Stimulated activated CD4-positive, alpha-beta T cell treated with anti-CD3 and anti-CD28 coated beads, Interleukin-15, amount 100 ng/mL, for 48 hours (primary cell): ENCODE measurements at places on chromosomes 1 and 21.
A peak's percentile ranks its signal among the peaks of the same experiment; 100 is the strongest.

DNA sequence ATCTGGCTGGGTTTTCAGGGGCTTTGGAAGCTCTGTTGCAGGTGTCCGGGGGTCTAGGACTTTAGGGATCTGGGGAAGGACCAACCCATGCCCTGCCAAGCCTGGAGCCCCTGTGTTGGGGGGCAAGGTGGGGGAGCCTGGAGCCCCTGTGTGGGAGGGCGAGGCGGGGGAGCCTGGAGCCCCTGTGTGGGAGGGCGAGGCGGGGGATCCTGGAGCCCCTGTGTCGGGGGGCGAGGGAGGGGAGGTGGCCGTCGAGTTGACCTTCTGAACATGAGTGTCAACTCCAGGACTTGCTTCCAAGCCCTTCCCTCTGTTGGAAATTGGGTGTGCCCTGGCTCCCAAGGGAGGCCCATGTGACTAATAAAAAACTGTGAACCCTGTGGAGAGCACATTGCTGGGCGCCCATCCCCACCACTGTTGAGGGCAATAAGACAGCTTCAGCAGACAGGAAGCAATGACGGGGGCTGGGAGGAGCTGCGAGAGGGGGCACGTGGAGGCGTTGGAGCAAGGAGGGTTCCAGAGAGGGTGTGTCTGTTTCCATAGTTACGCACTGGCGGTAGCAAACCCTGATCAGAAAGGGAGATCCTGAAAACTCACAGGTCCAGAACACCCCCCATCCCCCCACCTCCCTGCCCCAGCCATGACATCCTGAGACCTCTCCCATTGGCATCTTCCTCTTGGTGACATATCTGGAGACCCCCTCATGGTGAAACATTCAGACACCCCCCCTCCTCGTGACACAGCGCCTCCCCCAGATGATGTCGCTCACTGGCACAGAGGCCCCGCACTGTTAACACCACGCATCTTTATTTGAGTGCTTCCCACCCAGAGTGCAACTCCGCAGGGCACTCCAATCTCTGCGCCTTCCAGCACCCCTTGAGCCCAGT, 8.4 kb downstream of the MYBPH start:
- DNase-seq: no peak

- DNase-seq: no peak
Measured at GRCh38 chr1:92748138-92748537, 36.8 kb downstream of the EVI5 start.

GRCh38 chr1:11944358-11944931, 9.9 kb downstream of the PLOD1 start:
- no peak for DNase-seq

DNA sequence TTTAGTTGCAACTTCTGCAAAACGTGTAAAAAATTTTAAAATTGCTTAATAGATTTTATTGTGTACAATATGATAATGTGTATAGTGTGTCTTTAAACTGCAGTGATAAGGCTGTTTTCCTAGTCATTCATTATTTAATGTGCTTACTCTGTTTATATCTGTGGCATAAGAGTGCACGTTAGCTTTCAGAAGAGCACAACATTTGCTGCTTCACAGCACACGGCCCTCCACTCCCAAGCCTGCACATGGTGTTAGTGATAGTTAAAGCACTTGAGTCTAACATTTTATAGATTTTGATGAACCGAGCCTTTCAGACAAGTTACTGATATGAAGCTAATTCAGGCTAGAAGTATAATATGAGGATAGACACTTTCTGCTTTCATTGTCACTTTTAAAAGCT, 120.6 kb downstream of the ADGRL2 start:
- no peak for DNase-seq

GRCh38 chr1:234212764-234213657, 160.2 kb upstream of the COA6 start:
- no peak for DNase-seq

- DNase-seq: no peak
Measured at GRCh38 chr1:116408193-116408592, 35.1 kb downstream of the ATP1A1 start.

DNA sequence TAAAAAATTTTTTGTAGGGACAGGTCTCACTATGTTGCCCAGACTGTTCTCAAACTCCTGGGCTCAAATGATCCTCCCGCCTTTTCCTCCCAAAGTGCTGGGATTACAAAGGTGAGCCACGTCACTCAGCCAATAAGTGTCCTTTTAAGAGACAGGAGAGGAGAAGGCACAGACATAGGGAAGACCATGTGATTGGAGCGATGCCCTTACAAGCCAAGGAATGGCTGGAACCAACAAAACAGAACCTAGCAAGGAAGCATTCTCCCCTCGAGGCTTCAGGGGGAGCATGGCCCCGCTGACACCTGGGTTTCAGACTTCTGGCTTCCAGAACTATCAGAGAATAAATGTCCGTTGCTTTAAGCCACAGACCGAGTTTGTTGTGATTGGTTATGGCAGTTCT, 37.0 kb downstream of the NDUFS5 start:
- DNase-seq: no peak

GRCh38 chr1:19429611-19430010, 55.7 kb downstream of the CAPZB start:
- no peak for DNase-seq

- DNase-seq: no peak
Measured at GRCh38 chr1:242086706-242087105, 87.8 kb upstream of the MAP1LC3C start.

DNA sequence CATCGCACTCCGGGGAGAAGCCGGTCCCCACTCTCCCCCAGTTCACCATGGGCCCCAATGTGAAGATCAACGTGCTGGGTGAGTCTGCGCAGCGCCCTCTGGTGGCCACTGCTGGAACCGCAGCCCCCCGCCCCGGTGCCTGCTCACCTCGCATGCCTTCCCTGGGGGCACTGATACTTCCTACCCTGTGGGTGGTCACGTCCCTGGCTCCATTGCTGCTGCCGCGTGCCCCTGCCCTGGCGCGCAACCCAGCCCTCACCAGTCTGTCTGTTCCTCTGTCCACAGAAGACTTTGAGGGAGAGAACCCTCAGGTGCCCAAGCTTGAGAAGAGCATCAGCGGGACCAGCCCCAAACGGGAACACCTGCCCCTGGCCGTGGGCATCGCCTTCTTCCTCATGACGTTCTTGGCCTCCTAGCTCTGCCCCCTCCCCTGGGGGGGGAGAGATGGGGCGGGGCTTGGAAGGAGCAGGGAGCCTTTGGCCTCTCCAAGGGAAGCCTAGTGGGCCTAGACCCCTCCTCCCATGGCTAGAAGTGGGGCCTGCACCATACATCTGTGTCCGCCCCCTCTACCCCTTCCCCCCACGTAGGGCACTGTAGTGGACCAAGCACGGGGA, 7.6 kb downstream of the EFNA3 start:
- peak; percentile 76 for DNase-seq

DNA sequence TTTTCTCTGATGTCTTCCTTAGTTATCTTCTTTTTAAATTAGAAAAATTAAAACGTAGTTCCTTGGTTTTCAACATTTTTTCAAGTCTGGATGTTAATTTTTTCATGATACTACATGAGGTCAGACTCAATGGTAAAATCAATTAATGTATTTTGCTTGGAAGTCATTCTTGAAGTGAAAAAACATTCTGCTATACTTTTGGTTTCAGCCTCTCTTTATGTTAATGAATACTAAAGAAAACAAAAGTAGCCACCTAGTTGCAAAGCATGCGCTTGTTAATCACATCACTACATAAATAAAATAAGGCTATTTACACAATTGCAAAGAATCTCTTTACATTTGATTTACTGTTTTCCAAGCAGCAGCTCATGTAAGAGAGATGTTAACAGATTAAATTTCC, 170.4 kb downstream of the LIPI start:
- DNase-seq: no peak

- DNase-seq: no peak
Measured at GRCh38 chr1:203089001-203089650, 3.3 kb upstream of the MYOG start.
